Activated CD8-positive, alpha-beta T cell treated with anti-CD3 and anti-CD28 coated beads, Interleukin-2, amount 10 ng/mL, durations not matched to agents 7 days and 5 days (primary cell): ENCODE measurements at places on chromosomes 5 and 9. TPM values are rescaled to one million over a fixed set of nuclear protein-coding genes. Genes with fewer than 3 reads are reported as not detected.

- no peak overlapping the region for H3K4me3 ChIP-seq
- no peak for DNase-seq
- no peaks in the 10 kb centered on the region for H3K4me1 ChIP-seq
- H3K36me3 ChIP-seq: no peaks in the 10 kb centered on the region
Measured at GRCh38 chr5:4544049-4544670, 596.0 kb upstream of the ADAMTS16 start.

DNA sequence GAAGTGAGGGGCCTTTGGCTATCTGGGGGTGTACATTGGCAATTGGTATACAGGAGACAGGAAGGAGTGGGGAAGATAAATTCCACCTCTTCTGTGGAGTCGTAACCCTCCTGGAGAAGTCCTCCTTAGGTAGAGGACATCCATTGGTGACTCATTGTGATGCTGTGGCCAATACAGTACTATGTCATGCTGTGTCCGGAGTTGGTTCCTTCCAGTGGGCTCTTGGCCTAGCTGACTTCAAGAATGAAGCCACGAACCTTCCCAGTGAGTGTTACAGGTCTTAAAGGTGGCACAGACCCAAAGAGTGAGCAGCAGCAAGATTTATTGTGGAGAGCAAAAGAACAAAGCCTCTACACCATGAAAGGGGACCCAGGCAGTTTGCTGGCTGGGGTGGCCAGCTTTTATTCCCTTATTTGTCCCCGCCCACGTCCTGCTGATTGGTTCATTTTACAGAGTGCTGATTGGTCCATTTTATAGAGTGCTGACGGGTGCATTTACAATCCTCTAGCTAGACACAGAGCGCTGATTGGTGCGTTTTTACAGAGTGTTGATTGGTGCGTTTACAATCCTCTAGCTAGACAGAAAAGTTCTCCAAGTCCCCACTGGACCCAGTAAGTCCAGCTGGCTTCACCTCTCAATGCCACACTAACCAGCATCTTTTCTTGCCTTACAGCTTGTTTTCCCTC is 37.3 kb upstream of the FBP1 start:
- no peak for DNase-seq
- H3K4me3 ChIP-seq: no peak overlapping the region
- no peaks in the 10 kb centered on the region for H3K36me3 ChIP-seq
- H3K4me1 ChIP-seq: no peaks in the 10 kb centered on the region

DNA sequence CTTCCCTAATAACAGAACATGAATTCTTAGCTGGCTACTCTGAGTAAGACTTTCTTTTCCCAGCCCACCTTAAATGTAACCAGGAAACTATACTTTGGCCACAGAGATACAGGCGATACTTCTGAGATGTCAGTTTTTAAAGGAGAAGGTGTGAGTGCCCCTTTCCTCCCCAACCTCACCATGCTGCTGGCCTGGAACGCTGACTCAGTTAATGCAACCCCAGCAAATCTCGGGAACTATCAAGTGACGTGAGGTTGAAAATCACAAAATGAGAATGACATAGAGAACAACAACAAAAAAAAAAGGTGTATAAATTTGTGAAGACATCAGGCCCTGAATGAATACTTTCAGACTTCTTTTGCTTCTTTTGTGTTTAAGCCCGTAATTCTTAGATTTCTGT is 13.7 kb downstream of the ZNF484 start:
- H3K27me3 ChIP-seq: no peaks in the 10 kb centered on the region
- H3K4me1 ChIP-seq: peaks cover 13% of the 10 kb centered on the region
- no peak for DNase-seq
- H3K27ac ChIP-seq: no peak overlapping the region
- H3K36me3 ChIP-seq: peaks cover 75% of the 10 kb centered on the region

DNA sequence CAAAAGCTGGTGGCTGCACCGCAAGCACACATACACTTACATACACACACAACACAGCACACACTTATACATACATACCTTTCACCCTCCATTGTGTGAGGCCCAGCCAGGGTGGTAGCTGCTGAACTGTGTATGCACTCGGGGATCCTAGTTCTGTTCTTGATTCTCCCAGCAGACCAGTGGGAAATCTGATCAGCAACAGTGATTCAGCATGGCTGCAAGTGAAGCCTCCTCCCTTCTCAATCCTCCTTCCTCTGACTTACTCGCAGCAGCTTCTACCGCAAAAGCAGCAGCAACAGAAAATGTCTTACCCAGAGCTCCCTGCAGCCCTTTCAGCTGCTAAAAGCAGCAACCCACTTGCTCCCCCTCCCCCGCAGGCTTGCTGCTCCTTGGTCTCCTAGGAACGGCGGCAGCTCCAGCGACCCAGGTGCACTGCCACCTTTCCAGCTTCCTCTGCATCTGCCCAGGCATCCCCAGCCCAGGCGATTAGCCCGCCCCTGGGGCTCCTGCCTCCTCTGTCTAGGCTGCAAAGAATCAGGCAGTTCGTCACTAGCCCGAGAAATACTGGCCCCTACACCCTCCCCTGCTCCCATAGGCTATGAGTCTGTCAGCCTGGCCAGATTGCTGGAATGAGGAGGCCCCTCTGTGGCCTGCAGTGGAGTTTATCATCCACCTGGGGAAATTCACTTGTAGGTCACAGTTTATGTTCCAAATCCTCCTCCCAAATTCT is at the start of gene KLHL3:
Gene KLHL3, minus strand, starts transcription at position 535 of the 730 bp plus-strand sequence. Its CDS starts 443 bp downstream, at position 92.
- no peak within 1 kb of the TSS for H3K27ac ChIP-seq
- H3K4me1 ChIP-seq: peaks cover 26% of the 10 kb centered on the region
- H3K4me3 ChIP-seq: no peak within 1 kb of the TSS
- H3K27me3 ChIP-seq: no peaks in the 10 kb centered on the region
- DNase-seq: peak; percentile 54

GRCh38 chr5:170113522-170113900 is 7.8 kb downstream of the FOXI1 start:
- H3K27me3 ChIP-seq: no peaks in the 10 kb centered on the region
- H3K27ac ChIP-seq: no peak overlapping the region
- no peaks in the 10 kb centered on the region for H3K36me3 ChIP-seq
- no peak overlapping the region for H3K4me3 ChIP-seq
- no peak for DNase-seq
- H3K4me1 ChIP-seq: no peaks in the 10 kb centered on the region

DNA sequence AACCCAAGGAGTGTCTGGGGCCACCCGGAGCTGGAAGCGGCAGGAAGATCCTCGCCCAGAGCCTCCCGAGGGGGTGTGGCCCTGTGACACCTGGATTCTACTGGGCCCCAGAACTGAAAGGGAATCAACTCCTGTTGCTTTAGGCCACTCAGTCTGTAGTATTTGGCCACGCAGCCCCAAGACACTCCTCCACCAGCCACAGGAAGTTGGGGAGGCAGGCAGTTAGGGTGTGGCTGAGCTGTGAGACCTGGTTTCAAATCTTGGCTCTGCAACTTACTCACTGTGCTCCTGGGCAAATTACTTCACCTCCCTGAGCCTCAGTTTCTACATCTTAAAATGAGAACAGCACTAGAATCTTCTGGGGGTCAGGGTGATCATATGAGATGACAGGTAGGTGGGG is 119.8 kb upstream of the PPP1R26 start:
- H3K4me1 ChIP-seq: peaks cover 17% of the 10 kb centered on the region
- no peaks in the 10 kb centered on the region for H3K36me3 ChIP-seq
- DNase-seq: peak; percentile 49
- peak overlapping the region; percentile 5 for H3K4me3 ChIP-seq
- no peaks in the 10 kb centered on the region for H3K27me3 ChIP-seq

DNA sequence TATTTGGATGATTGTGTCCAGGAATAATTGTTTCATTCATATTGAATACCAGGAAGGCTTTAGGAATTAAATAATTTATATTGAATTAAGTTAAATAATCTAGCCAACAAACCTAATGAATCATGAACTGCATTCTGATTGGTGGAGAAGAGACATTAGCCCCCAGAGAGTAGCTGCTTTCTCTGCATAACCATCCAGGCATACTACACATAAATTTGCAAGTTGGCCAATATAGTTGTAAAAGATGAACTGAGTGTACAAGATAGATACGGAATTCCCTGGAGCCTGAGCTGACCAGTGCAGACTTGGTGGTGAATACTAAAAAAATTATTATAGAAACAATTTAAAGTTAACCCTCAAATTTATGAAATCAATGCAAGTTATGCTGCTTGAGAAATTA is 311.8 kb upstream of the KIF2A start:
- no peaks in the 10 kb centered on the region for H3K27me3 ChIP-seq
- H3K27ac ChIP-seq: no peak overlapping the region
- DNase-seq: no peak
- H3K36me3 ChIP-seq: no peaks in the 10 kb centered on the region
- H3K4me3 ChIP-seq: no peak overlapping the region
- no peaks in the 10 kb centered on the region for H3K4me1 ChIP-seq

DNA sequence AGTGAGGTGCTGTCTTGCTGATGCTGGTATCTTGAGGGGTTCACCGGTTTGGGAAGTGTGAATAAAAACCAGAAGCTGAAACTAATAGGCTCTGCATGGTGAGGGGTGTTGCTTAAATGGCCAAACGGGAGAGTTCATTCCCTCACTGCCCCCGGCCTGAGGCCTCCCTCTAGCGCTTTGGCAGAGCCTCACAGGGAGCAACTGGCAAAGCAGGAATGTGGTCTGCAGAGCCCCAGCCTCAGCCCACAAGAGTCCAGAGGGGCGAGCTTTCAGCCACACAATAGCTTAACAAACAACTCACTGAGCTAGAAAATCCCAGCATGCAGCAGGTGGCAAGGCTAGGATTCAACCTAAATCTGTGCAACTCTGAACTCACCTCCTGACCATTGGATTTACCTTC is 234.8 kb downstream of the MED10 start:
- H3K27ac ChIP-seq: no peak overlapping the region
- H3K36me3 ChIP-seq: no peaks in the 10 kb centered on the region
- no peak for DNase-seq
- no peaks in the 10 kb centered on the region for H3K4me1 ChIP-seq
- H3K4me3 ChIP-seq: no peak overlapping the region

DNA sequence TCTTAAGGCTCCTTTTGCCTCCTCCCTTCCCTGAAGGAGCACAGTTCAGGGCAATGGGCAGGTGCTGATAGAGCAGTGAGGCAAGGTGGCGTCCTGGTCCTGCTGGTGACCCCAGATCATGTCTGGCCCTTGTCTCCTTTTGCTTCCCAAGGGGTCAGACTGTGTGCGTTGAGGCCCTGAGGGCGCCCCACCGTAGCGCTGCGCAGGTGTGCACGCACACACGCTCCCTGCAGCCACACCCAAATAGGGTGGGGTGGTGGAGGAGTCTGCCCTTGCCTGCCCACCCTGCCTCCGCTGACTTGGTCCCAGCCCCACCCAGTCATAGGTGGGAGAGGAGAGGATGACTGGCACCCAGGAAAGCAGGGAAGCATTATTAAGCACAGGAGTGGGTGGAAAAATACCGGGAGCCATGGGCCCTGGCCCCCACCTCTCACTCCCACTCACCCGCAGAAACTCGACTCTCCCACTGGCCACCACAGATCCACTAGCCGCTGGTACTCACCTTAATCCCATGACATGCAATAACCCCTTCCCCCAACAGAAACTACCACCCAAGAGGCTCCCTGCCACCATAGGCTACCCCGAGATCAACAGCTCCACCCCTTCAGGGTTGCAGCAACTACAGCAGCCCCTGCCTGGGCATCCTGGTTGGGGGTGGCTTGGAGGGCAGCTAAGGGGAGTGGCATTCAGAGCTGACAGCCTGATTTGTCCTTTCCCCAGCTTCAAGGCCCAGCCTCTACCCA is 16.7 kb downstream of the PDLIM4 start:
- no peak overlapping the region for H3K27ac ChIP-seq
- no peaks in the 10 kb centered on the region for H3K36me3 ChIP-seq

- no peaks in the 10 kb centered on the region for H3K4me1 ChIP-seq
- H3K36me3 ChIP-seq: no peaks in the 10 kb centered on the region
- no peak for DNase-seq
- H3K27me3 ChIP-seq: no peaks in the 10 kb centered on the region
Measured at GRCh38 chr9:84701801-84702200, 32.3 kb downstream of the NTRK2 start.

DNA sequence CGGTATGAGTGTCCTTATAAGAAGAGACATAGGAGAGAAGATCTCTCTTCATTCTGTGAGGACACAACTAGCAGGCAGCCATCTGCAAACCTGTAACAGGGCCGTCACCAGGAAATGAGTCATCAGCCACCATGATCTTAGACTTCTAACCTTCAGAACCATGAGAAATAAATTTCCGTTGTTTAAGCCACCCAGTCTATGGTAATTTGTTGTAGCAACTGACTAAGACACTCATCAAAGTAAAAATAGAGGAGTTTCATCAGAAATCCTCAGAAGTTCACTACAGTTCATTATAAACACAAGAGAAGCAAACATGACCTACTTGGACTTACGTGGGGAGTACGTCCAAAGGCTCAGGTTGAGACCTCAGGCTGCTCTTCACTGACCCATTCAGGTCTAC is 357.7 kb downstream of the SEMA5A start:
- H3K27me3 ChIP-seq: no peaks in the 10 kb centered on the region
- H3K27ac ChIP-seq: no peak overlapping the region
- no peaks in the 10 kb centered on the region for H3K4me1 ChIP-seq
- no peak for DNase-seq
- no peaks in the 10 kb centered on the region for H3K36me3 ChIP-seq

- H3K4me3 ChIP-seq: no peak overlapping the region
- H3K27me3 ChIP-seq: no peaks in the 10 kb centered on the region
- no peak for DNase-seq
- no peaks in the 10 kb centered on the region for H3K4me1 ChIP-seq
- H3K36me3 ChIP-seq: no peaks in the 10 kb centered on the region
- H3K27ac ChIP-seq: no peak overlapping the region
Measured at GRCh38 chr5:166962461-166962860, 1329.0 kb upstream of the WWC1 start.

DNA sequence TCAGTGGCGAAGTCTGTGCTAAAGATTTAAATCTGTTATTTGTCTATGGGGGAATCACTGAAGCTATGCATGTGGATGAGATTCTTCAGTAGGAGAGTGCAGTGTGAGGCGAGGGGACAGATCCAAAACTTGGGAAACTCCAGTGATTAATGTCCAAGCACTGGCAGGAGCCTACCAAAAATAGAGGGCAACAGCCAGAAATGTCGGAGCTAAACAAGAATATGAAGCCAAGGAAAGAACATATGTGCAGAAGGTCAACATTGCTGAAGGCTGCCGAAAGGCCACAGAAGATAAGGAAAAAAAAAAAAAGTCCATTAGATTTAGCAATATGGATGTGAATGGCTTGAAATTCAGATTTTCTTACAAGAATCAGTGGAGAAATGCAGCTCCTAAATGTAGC is 61.8 kb downstream of the C6 start:
- no peak overlapping the region for H3K27ac ChIP-seq
- H3K36me3 ChIP-seq: no peaks in the 10 kb centered on the region
- no peak overlapping the region for H3K4me3 ChIP-seq

The CCDC192 gene
- not detected for total RNA-seq

The CTXN3 gene
- not detected for total RNA-seq

The TMC1 gene
- total RNA-seq: not detected

The TMOD1 gene
- total RNA-seq: 0.16 TPM

The BHMT gene
- not detected for total RNA-seq

The ALDOB gene
- not detected for total RNA-seq
